ENCODE measurements at places on chromosomes 2 and 18. TPM values are rescaled to one million over a fixed set of nuclear protein-coding genes. Genes with fewer than 3 reads are reported as not detected.

GLB1L gene
- 5.3 TPM for total RNA-seq

UGT1A5 gene
- total RNA-seq, result not detected

CRYBA2 gene
- not detected for total RNA-seq

AKAIN1 gene
- total RNA-seq, result not detected

UGT1A10 gene
- not detected for total RNA-seq

LYG1 gene
- total RNA-seq, result 2.8 TPM

NEMP2 gene
- 16.8 TPM for total RNA-seq

USP34 gene
- 117 TPM for total RNA-seq

KCNG2 gene
- total RNA-seq, result not detected

FIGN gene
- not detected for total RNA-seq

SRSF7 gene
- total RNA-seq, result 257 TPM

POTEC gene
- total RNA-seq, result not detected

EMILIN2 gene
- 25.3 TPM for total RNA-seq

TUBA4B gene
- not detected for total RNA-seq

RAB6C gene
- total RNA-seq, result not detected

PROKR1 gene
- total RNA-seq, result 0.05 TPM

Measured in T-helper 1 cell treated with Interleukin-12 subunit alpha and Interleukin-12 subunit beta and Interleukin-4 antibody, amounts not matched to agents 30 ng/mL and 1 ng/mL, for 36 hours (primary cell).